ENCODE measurements at places on chromosomes 1 and 21. TPM values are rescaled to one million over a fixed set of nuclear protein-coding genes. Genes with fewer than 3 reads are reported as not detected.

The MANEAL gene
- 0.75 TPM for total RNA-seq

The LAMC1 gene
- total RNA-seq = 414 TPM

The EXO5 gene
- total RNA-seq = 9.3 TPM

The SYCP1 gene
- total RNA-seq = not detected

The DNAH14 gene
- 2.2 TPM for total RNA-seq

The ZNF670 gene
- total RNA-seq = 4.5 TPM
